ENCODE measurements at places on chromosomes 11 and 22. TPM values are rescaled to one million over a fixed set of nuclear protein-coding genes. Genes with fewer than 3 reads are reported as not detected.
A peak's percentile ranks its signal among the peaks of the same experiment; 100 is the strongest.

GRCh38 chr11:83779876-83780275 is 493.7 kb upstream of the CCDC90B start:
- DNase-seq = no peak

FADS1 gene
- total RNA-seq = 4.6 TPM

- DNase-seq = no peak
Observed at GRCh38 chr11:116661056-116661455, 111.7 kb downstream of the BUD13 start.

- peak; percentile 27 for DNase-seq
Observed at GRCh38 chr22:19291218-19291579, 320 bp downstream of the CLTCL1 start.

DNA sequence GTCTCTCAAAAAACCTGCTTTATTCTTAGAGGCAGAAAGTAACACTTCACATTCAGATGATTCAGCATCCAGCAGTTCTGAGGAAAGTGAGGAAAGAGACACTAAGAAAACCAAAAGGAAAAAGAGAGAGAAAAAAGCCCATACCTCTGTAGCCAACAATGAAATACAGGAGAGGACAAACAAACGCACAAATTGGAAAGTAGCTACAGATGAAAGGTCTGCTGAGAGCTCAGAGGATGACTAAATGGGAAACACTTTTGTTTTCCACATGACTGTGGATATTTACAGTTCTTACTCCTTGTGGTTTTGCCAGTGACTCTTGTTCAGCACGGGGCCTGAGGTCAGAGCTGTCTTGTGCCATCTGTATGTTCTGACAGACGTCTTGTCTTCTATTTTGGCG is 3.8 kb downstream of the TIMM8B start:
- DNase-seq = no peak

GRCh38 chr11:111382451-111382850 is 3.4 kb upstream of the POU2AF1 start:
- no peak for DNase-seq

TMEM151A gene
- 0.32 TPM for total RNA-seq

DNA sequence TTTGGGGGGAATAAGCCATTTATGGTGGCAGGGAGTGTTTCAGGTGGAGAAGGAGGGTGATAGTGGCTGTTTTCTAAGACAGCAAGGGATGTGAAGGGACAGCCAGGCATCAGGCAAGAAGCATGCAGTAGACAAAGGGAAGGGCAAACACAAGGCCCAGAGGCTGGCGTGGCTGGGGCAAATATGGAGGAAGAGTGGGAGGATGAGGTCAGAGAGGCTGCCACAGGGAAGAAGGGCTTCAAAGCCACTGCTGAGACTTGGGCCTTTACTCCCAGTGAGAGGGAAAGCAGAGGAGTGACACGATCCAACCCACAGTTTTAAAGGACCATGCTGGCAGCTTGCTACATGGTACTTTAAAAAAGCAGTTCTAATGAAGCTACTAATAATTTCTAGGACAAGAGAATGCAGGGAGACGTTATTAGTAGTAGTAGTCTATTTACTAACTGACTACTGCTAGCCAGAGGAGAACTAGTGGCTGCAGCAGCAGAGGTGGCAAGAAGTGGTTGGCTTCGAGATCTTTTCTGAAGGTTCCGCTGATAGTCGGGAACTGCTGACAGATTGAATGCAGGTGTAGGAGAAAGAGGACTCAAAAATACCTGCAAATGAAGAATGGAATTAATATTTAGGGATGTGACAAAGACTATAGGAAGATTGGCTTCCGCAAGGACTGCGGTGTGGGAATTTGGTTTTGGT is 13.7 kb downstream of the KMT5B start:
- no peak for DNase-seq

AGBL2 gene
- 8.2 TPM for total RNA-seq

DNA sequence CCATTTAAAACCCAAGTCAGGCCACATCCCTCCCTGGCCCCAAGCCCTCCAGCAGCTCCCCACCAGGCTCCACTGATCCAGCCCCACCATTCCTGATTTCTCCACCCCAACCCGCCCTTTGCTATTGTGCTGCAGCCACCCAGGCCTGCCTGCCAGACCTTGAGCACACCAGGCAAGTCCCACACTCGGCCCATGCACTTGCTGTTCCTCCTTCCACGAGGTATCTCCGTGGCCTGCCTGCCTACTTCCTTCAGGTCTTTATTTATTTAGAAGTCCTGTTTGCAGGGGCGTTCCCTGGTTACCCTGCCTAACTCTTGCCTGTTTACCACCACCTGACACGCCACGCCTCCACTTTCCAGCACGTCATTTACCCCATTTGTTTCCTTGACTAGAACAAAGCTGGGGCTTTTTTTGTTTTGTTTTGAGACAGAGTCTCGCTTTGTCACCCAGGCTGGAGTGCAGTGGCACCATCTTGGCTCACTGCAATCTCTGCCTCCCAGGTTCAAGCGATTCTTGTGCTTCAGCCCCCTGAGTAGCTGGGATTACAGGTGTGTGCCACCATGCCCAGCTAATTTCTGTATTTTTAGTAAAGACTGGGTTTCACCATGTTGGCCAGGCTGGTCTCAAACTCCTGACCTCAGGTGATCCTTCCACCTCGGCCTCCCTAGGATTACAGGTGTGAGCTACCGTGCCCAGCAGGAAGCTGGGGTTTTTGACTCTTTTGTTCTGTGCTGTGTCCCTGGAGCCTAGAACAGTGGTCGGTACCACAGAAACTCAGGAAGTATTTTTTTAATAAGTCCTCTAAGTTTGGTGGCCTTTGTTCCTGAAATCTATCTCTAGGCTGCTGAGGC is 6.7 kb downstream of the CENPM start:
- DNase-seq = peak; percentile 89

DNA sequence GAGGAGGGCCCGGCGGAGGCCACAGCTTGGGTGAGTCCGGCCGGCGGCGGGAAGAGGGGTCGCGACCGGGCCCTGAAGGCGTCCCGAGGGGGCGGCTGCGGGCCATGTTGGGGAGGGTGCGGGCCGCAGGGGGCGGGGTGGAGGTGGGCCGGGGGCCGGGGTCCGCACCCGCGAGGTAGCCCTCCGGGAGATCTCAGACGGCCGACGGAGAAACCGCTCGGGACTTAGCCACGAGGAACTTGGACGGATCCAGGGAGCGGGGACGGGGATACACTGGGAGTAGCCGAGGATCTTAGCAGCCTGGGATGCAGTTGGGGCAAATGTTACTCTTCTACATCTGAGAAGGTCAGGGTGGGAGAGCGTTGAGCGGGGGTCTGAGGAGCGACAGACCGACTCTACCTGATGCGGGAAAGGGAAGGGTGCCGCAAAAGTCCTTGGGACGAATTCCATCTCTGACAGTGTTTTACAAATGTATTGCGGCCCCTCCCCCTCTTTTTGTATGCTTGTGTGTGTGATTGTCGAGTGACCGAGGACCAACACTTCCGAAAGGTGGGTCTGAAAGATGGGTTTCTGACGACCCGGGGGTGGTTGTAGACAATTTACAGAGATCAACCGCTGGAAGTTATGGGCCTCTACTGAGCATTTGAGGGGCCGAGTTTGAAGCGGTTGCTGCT is 658 bp downstream of the STIP1 start:
- no peak for DNase-seq

- DNase-seq = no peak
Observed at GRCh38 chr22:39362932-39363331, 13.1 kb downstream of the SYNGR1 start.

IFT27 gene
- total RNA-seq = 20.7 TPM

DNA sequence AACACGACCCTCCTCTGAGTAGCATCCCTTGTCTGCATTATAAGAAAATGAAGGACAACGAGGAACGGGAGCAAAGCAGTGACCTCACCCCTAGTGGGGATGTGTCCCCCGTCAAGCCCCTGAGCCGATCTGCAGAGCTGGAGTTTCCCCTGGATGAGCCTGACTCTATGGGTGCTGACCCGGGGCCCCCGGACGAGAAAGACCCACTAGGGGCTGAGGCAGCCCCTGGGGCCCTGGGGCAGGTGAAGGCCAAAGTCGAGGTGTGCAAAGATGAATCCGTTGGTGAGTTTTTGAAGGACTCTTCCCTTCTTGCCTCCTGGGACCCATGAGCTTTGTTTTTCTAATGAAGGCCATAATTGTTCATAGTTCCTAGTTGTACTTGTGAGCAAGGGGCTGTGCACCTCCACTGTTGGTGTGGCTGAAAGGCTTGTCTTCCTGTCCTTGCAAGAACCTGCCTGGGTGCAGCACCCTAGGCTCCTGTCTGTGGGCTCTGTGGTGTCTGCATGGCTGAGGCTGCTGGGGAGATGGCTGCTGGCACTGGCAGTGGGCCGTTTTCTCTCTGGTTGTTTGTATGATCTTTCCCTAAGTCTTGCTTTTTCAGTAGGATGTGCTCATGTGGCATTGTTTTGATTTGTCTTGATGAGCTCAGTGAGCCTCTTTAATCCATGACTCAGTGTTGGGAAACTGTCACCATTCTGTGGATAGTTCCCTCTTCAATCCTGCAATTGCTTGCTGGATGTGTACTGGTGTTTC is 10.1 kb downstream of the DGCR8 start:
- DNase-seq = no peak

NKAPD1 gene
- 12.8 TPM for total RNA-seq

TMEM191B gene
- total RNA-seq = 4.8 TPM

DNA sequence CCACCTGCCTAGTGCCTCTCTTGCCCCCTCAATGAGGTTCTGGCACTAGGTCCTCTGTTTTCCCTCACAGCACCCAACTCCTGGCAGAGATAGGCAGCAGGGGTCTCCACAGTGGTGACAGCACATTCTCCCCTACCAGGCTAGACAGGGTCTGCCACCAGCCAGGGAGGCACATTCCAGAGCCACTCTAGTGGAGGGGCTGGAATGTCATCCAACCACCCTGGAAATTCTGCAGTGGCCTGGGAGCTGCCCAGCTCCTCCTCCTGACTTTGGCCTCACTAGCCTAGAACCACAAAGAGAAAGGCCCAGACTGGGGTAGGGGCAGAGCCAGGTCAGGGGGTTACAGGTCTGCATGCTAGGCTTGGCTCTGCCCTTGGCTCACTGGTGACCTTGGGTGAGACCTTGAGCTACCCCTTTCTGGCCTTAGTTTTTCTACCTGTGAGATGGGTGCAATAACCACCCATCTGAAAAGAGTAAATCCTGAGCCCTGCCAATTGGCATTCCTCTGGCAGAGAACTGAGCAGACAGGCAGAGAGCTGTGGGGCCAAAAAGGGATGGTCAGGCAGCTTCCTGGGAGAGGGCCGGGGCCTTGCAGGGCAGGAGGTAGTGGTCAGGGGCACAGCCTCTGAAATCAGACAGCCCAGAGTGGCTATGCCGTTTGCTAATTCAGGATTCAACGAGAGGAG is 7.1 kb downstream of the P2RY2 start:
- no peak for DNase-seq

DNA sequence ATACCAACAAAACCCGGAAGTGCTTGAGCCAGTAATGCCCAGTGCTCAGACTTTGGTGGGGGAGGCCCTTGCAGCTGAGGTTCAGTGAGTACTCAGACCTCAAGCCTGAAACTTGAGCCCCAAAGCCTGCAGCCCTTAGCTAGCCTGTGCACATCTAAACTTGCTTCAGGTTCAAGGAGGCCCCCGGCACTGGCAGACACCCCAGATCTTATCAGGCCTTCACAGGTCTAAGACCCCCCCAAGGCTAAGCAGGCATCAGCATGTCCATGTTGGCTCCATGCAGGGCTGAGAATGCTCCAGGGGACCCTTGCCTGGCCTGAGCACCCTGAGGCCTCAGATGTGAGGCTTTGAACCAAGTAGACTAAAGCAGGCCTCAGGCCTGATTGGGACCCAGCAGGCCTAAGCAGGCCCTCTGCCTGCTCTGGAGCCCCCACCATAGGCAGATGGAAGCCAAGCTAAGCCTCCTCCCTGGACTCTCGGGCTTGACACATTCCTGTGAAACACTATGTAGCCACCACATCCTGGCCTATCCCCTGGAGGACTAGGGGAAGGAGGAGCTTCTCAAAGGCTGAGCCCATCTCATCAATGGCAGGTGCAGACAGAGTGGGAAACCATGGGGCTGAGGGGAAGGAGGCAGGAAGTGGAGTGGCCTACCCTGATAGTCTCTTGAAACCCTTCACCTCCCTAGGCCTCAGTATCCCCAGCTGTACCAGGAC is 1.2 kb upstream of the CASTOR1 start:
- DNase-seq = no peak

DNA sequence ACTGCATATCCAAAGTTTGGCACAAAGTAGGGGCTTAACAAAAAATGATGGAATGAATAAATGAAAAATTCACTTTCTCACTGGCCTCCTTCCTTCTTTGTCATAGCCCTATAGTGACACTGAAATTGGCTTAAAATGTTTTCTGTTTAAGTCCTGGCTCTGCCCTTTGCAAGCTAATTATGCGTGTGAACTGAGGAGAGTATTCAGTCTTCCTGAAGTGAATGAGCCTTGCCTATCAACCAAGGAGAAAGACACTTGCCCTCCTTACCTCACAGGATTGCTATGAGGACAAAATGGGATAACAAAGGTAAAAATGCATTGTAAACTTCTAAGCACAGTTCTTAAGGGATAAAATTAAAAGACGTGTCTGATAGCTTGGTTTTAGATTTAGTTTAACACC is 729.8 kb upstream of the ANO3 start:
- no peak for DNase-seq

DEUP1 gene
- total RNA-seq = not detected

GRCh38 chr11:3156282-3156660 is 8.8 kb downstream of the OSBPL5 start:
- DNase-seq = no peak

DNA sequence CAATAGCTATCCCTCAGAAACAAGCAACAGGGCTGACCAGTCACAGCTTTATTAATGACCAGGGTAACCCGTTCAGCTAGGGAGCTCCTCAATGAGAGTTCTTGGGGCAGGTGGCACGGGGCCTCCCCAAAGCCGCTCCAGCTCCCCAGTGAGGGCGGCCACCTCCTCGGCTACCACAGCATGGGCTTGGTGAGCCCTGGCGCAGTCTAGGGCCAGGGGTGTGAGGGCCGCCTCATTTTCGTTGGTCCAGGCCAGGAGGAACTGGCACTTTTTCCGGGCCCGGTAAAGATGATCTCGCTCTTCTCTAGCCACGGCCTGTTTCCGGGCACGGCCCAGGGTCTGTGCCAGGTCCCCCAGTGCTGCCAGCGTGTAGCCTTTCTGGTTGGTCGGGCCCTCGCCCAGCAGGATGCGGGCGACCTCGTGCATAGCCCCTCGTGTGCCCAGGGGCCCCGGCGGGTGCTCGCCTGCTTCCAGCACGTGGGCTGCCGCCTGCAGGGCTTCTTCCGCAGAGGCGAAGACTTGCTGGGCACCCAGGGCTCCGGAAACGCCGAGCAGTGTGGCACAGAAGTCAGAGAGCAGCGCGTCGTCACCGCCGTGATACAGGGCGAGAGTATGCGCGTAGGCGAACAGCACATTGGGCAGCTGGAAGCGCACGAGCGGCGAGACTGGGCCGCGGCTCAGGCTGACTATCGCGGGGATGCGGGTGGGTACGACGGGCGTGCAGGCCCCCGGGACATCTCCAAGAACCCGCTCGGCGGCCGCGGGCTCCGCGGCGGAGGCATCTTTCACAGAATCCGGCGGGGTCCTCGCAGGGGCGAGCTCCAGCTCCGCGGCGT is 913 bp downstream of the ZNHIT2 start:
- peak; percentile 36 for DNase-seq

- DNase-seq = no peak
Observed at GRCh38 chr11:14435717-14436512, 63.7 kb downstream of the COPB1 start.

GRCh38 chr11:33761471-33761870 is 12.8 kb downstream of the FBXO3 start:
- DNase-seq = no peak

- DNase-seq = no peak
Observed at GRCh38 chr11:62410972-62411371, 7.9 kb upstream of the SCGB1A1 start.

SYT7 gene
- not detected for total RNA-seq

All from T-helper 17 cell (primary cell).